ENCODE measurements at places on chromosomes 3 and 15.
A peak's percentile ranks its signal among the peaks of the same experiment; 100 is the strongest.

GRCh38 chr15:52340093-52340492, 44.5 kb upstream of the MYO5C start:
- H3K36me3 ChIP-seq: no peaks in the 10 kb centered on the region
- H3K4me3 ChIP-seq: no peak overlapping the region
- no peaks in the 10 kb centered on the region for H3K27me3 ChIP-seq
- DNase-seq: no peak
- H3K27ac ChIP-seq: no peak overlapping the region
- H3K4me1 ChIP-seq: 0 out of 2 replicates have a peak, but pooled peaks cover 1% of the 10 kb centered on the region

DNA sequence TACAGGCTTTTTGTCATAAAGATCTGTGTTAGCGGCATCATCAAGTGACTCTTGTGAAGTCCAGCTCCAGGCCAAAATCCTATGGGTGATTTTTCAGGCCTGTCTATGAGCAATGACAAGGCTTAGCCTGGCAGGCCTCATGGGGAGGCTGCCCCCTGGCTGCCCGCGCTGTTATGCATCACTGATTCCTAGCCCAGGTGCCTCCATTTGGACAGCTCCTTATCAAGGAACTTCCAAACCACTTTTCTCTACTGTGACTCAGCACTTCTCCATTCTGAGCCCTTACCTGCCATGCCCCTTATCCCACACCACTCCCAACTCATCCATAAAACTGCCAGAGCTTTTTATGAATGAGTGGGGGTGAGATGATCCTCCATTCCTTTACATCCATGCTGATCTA, 91.5 kb upstream of the C3orf80 start:
- peak; percentile 9 for DNase-seq
- no peaks in the 10 kb centered on the region for H3K27me3 ChIP-seq
- no peak overlapping the region for H3K4me3 ChIP-seq
- H3K4me1 ChIP-seq: no peaks in the 10 kb centered on the region

DNA sequence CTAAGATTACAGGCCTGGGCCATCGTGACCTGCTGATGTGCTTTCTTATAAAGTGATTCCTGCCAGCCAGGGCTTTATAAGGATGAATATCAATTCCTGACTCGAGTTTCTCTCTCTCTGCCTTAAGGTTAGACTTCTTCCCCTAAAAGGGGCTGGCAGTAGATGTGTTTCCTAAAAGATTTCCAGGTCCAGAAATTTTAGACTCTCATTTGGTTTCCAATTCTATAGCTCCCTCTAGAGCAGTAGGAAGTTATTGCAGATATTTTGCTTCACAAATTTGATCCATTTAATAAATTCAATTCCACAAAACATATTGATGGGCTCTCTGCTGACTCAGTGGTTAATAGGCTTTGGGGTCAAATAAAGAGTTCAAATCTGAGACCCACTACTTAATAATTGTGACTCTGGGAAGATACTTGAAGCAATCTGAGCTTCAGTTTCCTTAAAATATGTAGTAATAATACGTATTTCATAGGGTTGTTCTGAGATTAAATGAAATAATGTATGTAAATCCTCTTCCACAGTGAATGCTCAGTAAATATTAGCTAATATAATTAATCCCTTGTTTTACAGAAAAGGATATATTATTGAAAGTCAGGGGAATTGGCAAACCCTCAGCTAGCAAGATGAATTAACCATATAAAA, 2.1 kb downstream of the TRIM69 start:
- H3K36me3 ChIP-seq: no peaks in the 10 kb centered on the region
- H3K27ac ChIP-seq: no peak overlapping the region
- no peaks in the 10 kb centered on the region for H3K4me1 ChIP-seq
- no peak for DNase-seq

DNA sequence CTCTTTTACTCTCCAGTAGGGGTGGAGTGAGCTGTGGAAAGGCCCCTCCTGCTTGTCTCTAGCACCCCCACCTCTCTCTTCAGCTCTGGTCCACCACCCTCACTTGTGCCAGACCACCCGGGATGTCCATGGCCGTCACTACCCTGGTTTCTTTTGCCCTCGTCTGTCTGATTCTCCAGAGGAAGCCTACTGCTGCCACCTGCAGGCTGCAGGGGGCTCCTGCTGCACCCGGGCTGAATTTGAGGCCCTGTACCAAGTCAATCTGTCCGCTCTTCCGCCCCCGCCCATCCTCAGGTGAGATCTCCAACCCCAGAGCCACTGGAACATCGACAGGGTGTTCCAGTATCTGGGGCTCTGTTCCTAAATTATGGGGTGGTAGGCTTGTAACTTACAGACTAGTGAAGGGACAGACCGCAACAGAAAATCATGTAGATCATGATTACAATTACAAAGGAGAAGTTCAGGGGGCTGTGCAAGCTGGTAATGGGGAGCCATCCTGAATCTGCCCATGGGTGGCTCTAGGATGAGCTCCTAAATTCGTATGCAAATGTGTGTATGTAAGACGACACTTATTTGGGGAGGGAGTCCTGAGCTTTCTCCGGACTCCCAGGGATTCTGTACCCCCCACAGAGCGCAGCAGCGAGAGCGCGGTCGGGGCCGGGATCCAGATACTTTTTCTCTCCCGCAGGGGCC, 683 bp upstream of the UNC45A start:
- H3K4me3 ChIP-seq: peak overlapping the region; percentile 56
- no peak overlapping the region for H3K27ac ChIP-seq
- peaks cover 1% of the 10 kb centered on the region for H3K4me1 ChIP-seq
- H3K36me3 ChIP-seq: no peaks in the 10 kb centered on the region
- H3K27me3 ChIP-seq: no peaks in the 10 kb centered on the region
- DNase-seq: peak; percentile 91

DNA sequence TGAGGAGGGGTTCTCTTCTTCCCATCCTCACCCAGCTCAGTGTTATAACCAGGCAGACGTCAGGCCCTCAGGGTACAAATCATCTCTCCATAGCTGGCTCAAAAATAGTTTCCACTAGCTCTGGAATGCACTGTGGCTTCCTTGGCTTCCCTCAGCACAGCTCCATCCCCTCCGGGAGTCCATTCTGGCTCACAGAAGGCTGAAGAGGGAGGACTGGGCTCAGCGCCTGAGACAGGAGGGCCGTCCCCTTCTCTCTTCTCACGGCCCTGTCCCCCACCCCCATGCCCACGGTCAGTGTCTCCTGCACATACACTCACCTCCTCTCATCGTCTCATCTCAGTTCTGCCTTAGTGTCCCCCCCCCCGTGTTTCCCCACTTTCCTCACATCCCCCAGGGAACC, 50.1 kb downstream of the UMPS start:
- H3K27ac ChIP-seq: no peak overlapping the region
- H3K4me1 ChIP-seq: peaks cover 3% of the 10 kb centered on the region
- H3K4me3 ChIP-seq: no peak overlapping the region
- no peaks in the 10 kb centered on the region for H3K36me3 ChIP-seq

- no peak overlapping the region for H3K27ac ChIP-seq
- no peak overlapping the region for H3K4me3 ChIP-seq
- H3K27me3 ChIP-seq: no peaks in the 10 kb centered on the region
- no peak for DNase-seq
- peaks cover 3% of the 10 kb centered on the region for H3K4me1 ChIP-seq
These were observed 52.0 kb downstream of the SNRK start for GRCh38 chr3:43338295-43338694.

GRCh38 chr3:179929091-179929529, 107.6 kb downstream of the PEX5L start:
- H3K4me3 ChIP-seq: no peak overlapping the region
- H3K27ac ChIP-seq: no peak overlapping the region
- H3K4me1 ChIP-seq: no peaks in the 10 kb centered on the region
- peak; percentile 31 for DNase-seq

GRCh38 chr3:6935970-6936369, 75.1 kb downstream of the GRM7 start:
- no peak for DNase-seq
- no peak overlapping the region for H3K27ac ChIP-seq
- no peaks in the 10 kb centered on the region for H3K36me3 ChIP-seq

DNA sequence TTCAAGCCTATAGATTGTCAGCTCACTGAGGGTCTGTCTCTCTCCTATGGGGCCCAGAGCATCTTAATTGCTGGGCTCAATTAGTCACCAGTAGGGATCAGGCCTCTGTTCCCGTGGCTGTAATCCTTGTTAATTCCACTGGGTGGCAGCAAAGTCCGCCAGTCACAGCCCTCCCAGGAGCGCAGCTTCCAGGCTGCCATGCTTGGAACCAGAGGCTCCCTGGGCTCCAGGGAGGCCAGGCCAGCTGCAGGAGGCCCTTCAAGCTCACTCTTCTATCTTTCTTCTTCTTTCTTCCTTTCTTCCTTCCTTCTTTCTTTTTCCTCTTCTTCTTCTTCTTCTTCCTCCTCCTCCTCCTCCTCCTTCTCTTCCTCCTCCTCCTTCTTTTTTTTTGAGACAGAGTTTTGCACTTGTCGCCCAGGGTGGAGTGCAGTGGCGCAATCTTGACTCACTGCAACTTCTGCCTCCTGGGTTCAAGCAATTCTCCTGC, 14.4 kb downstream of the RNU5B-1 start:
- no peaks in the 10 kb centered on the region for H3K27me3 ChIP-seq
- H3K36me3 ChIP-seq: no peaks in the 10 kb centered on the region
- no peak overlapping the region for H3K27ac ChIP-seq
- H3K4me1 ChIP-seq: no peaks in the 10 kb centered on the region

GRCh38 chr15:86538141-86538540, 458.5 kb downstream of the AGBL1 start:
- H3K27ac ChIP-seq: no peak overlapping the region
- no peaks in the 10 kb centered on the region for H3K36me3 ChIP-seq
- H3K27me3 ChIP-seq: no peaks in the 10 kb centered on the region
- H3K4me1 ChIP-seq: no peaks in the 10 kb centered on the region
- no peak for DNase-seq

DNA sequence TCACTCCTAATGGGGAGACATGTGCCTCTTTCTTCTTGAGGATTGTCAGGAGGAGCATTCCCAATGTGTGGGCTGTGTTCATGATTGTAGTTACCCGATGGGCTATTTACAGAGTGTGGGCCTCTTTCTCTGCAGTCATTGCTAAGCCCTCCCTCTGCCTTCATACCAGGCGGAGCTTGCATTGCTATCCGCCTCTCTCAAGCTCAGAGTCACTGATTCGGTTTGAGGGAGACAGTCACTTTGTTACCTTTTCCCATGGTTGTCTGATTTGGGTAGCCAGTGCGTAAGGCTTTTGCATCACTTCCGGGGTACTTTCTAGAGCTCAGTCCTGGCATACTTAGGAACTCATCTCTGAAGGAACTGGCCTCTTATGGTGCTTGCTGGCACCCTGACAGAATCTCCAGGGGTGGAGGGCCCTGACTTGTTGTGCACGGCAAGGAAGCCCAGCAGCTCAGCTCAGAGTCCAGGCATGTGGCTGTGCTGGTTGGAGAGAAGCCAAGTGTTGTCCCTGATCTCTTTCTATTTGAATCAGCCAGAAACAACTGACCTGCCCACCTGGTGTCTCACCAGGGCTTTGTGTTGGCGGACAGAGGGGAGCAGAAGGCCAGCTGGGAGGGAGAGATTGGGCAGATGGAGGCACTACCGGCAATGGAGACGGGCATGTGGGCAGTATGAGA, 79.8 kb downstream of the EPHB1 start:
- H3K27me3 ChIP-seq: no peaks in the 10 kb centered on the region
- no peak overlapping the region for H3K27ac ChIP-seq
- no peak for DNase-seq
- H3K36me3 ChIP-seq: no peaks in the 10 kb centered on the region

DNA sequence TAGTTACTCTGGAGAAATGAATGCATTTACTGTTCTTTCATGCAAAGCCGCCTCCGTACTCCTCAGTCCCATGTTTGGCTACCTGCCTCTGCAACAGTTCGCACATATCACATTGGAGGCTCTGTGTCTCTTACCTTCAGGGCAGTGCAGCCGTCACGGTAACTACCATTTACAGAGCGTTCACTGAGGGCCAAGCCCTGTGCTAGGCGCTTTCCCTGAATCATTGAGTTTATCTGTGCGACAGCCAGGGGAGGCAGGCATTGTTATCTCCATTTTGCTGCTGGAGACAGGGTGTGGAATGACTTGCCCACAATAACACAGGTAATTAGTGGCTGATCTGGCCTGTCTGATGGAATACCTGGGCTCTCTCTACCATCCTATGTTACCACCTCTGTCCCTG, 115.0 kb downstream of the THSD4 start:
- no peak overlapping the region for H3K27ac ChIP-seq
- DNase-seq: no peak
- no peaks in the 10 kb centered on the region for H3K36me3 ChIP-seq
- H3K27me3 ChIP-seq: no peaks in the 10 kb centered on the region
- no peak overlapping the region for H3K4me3 ChIP-seq

DNA sequence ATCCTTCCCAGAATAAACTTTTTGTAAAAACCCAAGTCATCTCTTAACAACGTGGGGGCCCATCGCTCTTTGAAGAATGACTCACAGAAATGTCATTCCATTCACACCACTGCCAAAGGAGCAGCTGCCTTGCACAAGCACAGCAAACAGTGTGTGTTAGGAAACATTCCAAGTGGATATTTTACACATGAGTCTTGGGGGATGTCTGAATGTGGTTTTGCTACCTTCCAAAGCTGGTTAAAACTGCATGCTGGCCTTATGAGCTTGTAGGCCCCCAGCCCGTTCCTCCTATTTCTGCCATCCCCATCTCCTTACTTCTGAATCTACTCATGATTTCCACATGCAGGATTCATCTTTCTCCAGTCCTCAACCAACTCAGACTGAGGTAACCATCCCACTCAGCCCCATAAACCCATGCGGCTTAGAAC, 130.8 kb downstream of the CPNE4 start:
- H3K27me3 ChIP-seq: no peaks in the 10 kb centered on the region
- no peak overlapping the region for H3K4me3 ChIP-seq
- no peaks in the 10 kb centered on the region for H3K4me1 ChIP-seq
- no peak overlapping the region for H3K27ac ChIP-seq
- no peaks in the 10 kb centered on the region for H3K36me3 ChIP-seq

DNA sequence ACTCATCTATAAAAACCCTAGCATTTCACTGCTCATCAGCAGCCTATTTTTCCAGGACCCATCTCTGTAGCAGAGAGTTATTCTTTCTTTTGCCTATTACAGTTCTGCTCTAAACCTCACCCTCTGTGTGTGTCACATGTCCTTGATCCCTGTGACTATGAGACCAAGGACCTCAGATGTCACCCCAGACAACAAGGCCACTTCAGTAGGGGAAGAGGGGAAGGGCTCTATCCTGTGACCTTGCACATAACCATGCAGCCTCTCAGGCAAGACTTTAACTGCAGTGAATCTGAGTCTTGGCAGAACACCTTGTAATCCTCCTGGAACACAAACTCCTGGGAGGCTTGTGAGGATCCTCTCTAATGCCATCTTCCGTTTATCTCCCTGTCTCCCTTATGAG, 4.4 kb upstream of the ZNF589 start:
- H3K36me3 ChIP-seq: no peaks in the 10 kb centered on the region
- H3K27me3 ChIP-seq: no peaks in the 10 kb centered on the region
- no peak for DNase-seq
- no peak overlapping the region for H3K27ac ChIP-seq

DNA sequence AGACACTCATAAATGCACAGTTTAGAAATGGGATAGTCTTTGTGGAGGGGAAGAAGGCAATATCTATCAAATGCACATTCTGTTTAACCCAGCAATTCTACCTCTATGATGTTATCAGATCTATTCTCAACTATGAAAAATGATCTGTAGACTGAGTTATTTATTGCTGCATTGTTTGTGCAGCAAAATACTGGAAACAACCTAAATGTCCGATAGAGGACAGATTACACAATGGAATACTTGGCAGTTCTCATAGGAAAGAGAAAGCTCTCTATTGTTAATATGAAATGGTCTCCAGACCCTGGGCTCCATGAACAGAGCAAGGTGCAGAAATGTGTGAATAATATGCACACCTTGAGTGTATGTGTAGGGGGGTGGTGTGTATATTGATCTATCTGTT, 49.0 kb upstream of the SELENOK start:
- no peak for DNase-seq
- no peaks in the 10 kb centered on the region for H3K27me3 ChIP-seq
- no peaks in the 10 kb centered on the region for H3K4me1 ChIP-seq

All from iPS DF 6.9 (cell line).